ENCODE measurements at places on chromosomes 2 and 18.

DNA sequence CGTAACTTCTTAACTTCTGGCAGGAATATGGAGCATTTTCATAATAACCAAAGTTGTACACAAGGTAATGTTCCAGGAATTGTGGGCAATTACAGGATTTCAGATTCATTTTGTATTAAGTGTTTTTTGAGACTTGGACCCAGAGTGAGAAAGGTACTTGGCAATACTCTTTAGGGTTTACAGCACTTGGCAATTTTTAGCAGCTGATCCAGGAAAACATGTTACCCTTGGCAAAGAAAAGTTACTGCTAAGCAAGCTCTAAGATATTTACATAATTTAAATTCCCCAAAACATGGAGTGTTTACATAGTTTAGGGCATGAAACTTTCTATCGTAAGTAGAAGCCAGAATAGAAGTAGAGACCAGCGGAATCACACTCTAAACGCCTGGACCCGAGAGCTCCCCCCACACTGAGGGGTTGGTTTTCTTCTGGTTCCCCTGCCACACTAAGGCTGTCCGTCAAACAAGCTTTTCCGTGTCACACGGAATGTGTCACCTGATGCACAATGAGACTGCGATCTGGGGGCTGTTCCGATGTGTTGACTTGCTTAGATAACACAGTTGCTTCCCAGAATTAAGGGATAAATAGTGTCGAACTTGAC, 177.1 kb downstream of the PTGR3 start:
- DNase-seq: no peak
- no peaks in the 10 kb centered on the region for H3K36me3 ChIP-seq
- H3K4me1 ChIP-seq: peaks cover 9% of the 10 kb centered on the region
- no peak overlapping the region for H3K4me3 ChIP-seq

DNA sequence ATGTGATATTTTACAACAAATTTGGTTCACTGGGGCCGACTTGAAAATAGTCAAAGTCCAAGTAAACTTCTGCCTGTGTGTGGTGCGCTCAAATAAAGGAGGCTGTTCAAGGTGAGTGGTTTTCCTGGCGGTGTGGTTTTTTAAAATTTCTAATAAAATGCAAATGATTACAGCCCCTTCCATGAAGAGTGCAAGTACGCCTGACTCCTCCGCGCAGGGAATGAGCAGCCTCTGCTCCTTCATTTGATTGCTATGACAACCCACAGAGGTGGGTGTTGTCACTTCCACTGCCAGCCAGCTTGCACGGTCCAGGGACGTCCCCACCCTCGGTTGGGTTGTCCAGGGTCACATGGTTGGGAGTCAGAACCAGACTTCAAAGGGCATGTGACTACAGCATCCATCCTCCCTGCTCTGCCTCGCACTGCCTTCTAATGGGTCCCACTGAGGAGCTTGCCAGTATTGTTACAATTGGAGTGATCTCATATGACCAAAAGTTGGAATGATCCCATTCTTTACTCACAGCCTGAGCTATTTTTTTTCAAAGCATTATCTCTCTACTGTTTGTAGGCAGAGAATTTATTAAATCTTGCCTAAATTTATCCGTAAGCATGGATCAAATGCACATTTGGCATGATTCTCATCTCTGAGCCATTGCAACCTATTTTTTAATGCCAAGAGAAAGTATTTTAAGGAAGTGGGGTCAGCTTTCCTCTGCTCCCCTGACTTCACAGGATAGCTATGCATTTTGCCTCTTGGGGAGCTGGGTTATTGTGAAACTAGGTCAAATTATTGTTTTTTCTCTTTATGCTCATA, 121.3 kb downstream of the AGAP1 start:
- H3K27ac ChIP-seq: no peak overlapping the region
- no peak overlapping the region for H3K4me3 ChIP-seq
- no peak for DNase-seq
- no peaks in the 10 kb centered on the region for H3K4me1 ChIP-seq

DNA sequence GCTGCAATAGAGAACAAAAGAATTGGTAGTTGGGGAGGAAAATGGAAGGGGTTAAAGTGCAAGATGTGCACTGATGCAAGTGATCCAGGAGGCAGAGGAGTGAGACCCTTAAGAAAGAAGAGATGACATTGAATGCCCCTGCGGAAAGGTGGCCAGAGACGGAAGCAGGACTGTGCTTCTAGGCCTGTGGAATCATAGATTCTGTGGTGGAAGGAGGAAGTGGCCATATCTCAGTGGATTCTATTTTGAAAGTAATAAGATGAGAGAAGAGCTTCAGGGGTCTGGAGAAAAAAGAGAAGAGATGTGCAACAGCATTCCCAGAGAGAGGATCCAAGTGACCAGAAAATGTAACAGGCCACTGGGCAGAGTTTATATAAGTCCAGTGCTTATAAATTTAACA, 18.6 kb upstream of the GYPC start:
- DNase-seq: no peak
- H3K4me3 ChIP-seq: no peak overlapping the region
- no peak overlapping the region for H3K27ac ChIP-seq

DNA sequence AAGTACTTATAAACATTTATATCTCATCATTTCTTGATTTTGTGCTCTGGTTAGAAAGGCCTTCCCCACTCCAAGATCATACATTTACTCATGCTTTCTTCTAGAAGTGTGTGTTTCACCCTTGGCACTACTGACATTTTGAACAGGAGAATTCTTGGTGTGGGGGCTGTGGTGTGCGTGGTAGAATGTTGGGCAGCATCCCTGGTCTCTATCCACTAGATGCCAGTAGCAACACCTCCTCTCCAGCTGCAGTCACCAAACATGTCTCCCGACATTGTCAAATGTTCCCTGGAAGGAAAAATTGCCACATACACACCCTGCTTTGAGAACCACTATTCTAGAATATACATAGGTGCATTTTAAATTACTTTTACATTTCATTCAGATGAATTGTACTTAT, 8.7 kb upstream of the TGIF1 start:
- no peaks in the 10 kb centered on the region for H3K36me3 ChIP-seq
- H3K4me1 ChIP-seq: no peaks in the 10 kb centered on the region
- H3K27ac ChIP-seq: no peak overlapping the region
- H3K27me3 ChIP-seq: no peaks in the 10 kb centered on the region

All from natural killer cell (primary cell).